ENCODE measurements at places on chromosomes 6 and 20.

- no peak for DNase-seq
Measured at GRCh38 chr6:35558571-35558970, 45.9 kb upstream of the TULP1 start.

DNA sequence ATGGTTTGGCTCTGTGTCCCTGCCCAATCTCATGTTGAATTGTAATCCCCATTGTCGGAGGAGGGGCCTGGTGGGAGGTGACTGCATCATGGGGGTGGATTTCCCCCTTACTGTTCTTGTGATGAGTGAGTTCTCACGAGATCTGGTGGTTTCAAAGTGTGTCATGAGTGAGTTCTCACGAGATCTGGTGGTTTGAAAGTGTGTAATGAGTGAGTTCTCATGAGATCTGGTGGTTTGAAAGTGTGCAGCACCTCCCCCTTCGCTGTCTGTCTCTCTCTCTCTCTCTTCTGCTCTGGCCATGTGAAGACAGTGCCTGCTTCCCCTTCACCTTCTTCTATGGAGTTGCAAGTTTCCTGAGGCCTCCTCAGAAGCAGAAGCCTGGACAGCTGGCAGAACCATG lies 87.6 kb downstream of the MYLK4 start:
- no peak for DNase-seq

DNA sequence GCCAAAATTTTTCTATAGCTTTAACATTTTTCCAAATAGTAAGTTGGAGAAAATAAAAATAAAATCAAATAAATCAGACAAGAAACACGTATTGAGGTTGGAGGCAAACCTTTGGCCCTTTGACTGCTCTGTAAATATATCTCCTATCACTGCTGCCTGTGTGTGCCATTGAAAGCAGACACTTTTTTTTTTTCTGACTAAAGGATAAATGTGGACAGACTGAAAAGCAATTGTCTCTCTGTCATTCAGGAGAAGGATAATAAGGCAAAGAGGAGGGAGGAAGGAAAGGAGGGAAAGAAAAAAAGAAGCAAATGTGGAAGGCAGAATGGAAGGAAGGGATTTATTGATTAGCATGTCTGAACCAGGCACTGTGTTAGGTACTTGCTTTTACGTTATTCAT lies 85.2 kb upstream of the SULF2 start:
- DNase-seq = no peak

GRCh38 chr6:43457643-43458042 lies 2.3 kb upstream of the DLK2 start:
- no peak for DNase-seq

DNA sequence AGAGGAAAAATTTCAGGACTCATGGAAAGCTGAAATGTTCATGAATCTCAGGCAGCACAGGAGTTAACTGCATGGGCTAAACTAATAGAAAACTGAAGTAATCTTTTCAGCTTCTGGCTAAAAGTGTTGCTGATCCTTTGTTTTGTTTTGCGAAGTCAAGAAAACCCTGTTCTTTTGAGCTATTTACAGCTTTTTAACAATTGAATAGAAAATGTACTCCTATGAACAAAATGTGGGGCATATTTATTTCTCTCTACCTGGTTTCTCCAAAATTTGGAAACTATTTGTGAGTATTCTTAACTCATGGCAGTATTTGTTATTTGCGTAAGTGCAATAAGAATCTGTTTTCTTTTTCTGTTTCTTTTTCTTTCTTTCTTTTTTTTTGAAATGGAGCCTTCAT lies 818.8 kb upstream of the CITED2 start:
- no peak for DNase-seq

DNA sequence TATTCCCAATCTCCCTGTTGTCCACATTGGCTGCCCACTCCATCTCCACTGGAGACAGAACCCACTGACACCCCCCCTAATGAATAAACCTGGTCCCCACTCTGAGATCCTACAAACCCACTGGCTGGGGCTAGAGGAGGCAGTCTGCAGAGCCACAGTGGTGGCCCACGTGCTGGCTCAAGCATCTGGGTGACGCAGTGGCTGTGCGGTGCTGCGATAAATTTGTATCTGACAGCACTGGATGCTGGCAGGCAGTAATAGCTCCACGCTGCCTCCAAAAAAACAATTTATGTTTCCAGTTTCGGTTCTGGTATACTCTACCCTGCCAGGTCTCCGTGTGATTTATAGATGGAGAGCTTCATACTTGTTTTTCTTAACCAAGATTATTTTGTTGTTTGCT lies 87.1 kb upstream of the SYNDIG1 start:
- no peak for DNase-seq

DNA sequence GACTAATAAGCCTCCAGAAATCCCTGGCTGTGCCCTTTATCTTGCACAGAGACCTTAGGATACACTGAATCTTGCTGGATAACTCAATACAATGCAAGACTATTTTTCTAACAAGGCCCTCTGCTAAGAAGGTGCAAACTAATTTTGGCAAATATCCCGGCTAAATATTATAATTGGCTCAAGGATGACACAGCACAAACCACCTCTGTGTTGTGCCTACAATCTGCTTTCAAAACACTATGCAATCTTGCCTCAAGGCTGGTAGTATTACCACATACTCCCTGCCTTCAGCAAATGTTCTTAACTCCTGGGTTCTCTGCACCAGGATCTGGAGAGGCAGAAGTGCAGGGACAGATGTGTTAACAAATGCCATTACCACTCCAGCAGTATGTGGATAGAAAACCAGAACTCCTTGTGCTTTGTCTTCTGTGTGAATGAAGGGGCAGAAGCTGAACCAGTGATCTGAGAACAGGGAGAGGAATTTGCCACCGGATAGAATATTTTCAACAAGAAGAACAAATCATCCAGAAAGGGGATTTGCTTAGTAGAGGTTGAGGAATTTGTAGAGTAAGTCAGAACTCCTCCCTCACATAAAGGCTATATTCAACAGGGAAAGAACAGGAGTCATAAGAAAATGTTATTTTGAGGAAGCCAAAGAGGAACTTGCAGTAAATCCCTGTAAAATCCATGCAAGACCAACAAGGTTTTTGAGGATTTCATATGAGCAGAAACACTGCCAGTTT lies 74.1 kb upstream of the SLC4A11 start:
- no peak for DNase-seq

GRCh38 chr6:44086931-44087574 lies 40.2 kb downstream of the MRPL14 start:
- no peak for DNase-seq

GRCh38 chr20:61970357-61970756 lies 95.3 kb downstream of the TAF4 start:
- no peak for DNase-seq

DNA sequence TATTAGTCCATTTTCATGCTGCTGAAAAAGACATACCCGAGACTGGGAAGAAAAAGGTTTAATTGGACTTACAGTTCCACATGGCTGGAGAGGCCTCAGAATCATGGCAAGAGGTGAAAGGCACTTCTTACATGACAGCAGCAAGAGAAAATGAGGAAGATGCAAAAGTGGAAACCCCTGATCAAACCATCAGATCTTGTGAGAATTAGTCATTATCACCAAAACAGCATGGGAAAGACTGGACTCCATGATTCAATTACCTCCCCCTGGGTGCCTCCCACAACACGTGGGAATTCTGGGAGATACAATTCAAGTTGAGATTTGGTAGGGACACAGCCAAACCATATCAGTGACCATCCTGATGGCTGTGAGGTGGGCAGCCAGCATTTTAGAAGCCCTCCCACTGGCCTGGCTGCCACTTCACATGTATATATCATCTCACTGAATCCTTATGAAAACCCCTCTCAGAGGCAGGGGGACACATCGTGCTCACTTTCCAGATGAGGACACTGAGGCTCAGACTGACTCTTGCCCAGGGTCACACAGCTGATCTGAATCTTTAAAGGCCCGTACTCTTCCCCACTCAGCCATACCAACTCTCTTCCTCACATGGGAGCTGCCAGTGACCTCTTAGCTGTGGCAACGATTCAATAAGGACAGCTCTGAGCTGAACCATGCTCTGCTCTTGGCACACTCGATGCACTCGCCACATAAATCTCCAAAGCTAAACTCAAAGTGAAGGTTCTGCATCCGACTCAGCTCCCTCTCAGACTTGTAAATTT lies 25.7 kb downstream of the BMP7 start:
- DNase-seq = no peak

- no peak for DNase-seq
Measured at GRCh38 chr20:4383961-4384360, 337.7 kb upstream of the PRND start.

DNA sequence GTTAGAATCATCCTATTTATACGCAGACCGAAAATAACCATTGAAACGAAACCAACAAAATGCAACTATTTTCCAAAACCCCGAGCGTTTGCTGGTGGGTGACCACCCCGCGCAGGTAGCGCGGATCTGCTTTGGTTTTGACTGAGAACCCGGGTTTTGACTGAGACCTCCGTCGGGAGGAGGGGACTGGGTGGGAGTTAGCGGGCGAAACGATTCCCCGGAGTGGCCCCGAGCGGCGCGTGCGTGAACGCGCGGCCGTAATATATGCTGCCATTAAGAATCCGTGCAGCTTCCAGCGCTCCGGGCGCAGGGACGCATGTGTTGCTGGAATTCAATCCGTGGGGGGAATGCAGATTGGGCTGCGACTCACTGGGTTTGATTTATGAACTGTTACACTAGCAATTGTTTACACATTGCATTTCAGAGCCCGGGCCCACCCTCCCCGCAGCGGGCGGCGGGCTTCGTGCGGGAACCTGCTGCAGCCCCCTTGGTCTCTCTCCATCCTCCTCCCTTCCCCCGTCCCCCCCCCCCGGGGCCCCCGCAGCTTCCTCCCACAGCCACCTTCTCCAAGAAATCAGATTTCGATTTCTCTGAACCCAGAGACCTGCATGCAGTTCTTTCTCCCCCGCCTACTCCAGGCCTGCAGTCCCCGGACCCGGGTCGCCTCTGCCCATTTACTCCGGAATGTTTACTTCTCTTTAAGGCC lies 9.9 kb downstream of the NRN1 start:
- DNase-seq = no peak

DNA sequence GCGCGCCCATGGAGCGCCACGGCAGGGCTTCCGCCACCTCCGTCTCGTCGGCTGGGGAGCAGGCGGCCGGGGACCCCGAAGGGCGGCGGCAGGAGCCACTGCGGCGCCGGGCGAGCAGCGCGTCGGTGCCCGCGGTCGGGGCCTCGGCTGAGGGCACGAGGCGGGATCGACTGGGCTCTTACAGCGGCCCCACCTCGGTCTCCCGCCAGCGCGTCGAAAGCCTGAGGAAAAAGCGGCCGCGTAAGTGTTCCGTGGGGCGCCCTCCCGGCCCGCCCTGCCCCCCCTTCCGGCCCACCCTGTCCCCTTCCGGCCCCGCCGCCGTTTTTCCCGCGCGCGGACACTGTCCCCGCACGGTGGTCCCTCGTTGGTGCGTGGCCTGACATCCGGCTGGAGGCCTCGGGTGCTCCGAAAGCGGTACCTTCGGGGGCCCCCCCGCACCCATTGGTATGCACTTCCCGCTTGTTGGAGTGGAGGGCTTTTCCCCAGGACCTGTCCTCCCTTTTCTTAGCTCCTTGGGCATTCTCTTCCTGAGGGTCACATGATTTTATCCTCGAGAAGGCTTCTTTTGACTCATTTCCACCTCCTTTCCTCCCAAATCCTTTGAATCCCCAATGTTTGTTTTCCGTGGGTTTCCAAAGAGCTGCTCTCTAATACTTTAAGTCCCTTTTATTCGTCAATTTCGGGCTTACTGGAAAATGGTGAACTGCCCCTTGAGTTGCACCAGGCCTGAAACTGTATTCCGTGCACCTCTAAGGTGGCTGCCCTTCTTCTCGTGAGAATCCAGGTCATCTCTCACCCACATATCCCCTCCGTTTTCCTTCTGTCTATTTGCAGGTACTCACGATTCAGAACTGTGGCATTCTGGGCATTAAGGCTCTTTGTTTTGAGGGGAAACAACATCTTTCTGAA lies 556 bp downstream of the PANK2 start:
- peak; percentile 63 for DNase-seq

- no peak for DNase-seq
Measured at GRCh38 chr6:34246249-34246562, 2.6 kb downstream of the SMIM29 start.

DNA sequence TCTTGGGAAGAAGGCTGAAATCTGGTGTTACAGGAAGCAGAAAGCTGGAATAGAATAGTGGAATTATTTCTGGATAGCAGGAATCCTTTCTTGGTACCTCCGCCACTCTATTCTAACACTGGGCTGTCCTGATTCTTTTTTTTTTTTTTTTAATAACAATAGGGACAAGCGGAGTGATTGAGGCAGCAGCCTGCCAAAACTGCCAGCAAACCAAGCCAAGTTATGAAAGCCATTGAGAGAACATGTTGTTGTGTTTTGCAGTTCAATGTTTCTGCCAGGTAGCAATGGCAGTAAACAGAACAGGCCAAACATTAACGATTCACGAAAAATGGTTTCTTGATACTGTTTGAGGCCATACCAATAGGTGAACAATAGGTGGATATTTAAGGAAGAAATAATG lies 47.1 kb downstream of the SLC26A8 start:
- no peak for DNase-seq

GRCh38 chr6:22557007-22557406 lies 12.4 kb upstream of the HDGFL1 start:
- no peak for DNase-seq

DNA sequence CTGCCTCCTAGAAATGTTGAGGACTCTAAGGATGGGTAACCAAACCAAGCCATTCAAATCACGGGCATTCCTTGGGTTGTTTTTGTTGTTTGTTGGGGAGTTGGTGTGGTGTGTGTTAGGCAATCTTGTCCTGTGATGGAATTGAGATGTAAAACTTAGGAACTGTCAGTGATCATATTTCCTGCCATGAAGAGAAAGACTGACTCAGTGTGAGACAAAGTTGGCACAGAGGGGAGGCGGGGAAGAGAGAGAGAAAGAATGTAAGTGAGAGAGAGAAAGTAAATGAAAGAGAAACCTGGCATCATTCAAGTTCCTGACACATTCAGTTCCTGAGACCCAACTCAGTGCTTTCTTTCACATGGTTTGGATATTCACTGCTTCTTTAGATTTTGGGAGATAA lies 21.6 kb upstream of the FBXO30 start:
- DNase-seq = no peak

DNA sequence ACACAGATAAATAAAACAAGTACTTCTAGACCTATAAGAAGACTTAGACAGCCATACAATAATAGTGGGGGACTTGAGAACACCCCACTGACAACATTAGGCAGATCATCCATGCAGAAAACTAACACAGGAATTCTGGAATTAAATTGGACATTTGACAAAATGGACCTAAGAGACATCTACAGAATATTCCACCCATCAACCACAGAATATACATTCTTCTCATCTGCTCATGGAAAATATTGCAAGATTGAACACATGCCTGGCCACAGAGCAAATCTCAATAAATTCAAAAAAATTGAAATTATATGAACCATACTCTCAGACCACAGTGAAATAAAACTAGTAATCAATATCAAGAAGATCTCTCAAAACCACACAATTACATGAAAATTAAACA lies 44.3 kb upstream of the KIAA1586 start:
- no peak for DNase-seq

- DNase-seq = no peak
Measured at GRCh38 chr6:8809662-8810061, 374.3 kb upstream of the SLC35B3 start.

GRCh38 chr6:157685596-157686280 lies 137.3 kb upstream of the SNX9 start:
- no peak for DNase-seq

GRCh38 chr6:136012943-136013342 lies 161.4 kb downstream of the PDE7B start:
- no peak for DNase-seq

All from colonic mucosa (tissue), 4 donors.